ENCODE measurements at places on chromosomes 5 and 9.

GRCh38 chr5:61327760-61328753 is 4.0 kb upstream of the ZSWIM6 start:
- ATAC-seq: peak; percentile 43

GRCh38 chr5:170716396-170716795 is 67.1 kb upstream of the GABRP start:
- no peak for ATAC-seq

DNA sequence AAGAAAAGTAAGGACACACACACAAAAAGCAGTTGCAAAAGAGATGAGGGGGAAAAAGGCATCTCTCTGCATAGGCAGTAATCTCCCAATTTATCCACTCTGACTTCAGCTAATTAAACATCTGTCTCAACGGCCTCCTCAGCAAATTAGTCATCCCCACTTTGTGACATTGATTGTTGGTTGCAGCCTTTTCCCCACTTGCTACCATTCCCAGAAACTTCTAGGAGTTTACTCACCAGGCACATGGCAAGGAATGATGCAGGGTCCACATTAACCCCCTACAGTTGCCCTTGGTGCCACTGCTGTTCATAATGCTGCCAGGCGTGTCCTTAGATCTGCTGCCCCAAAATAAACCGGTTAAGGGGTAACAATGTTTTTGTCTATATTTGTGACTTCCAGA is 174.6 kb downstream of the MAPKAP1 start:
- ATAC-seq: no peak

- no peak for ATAC-seq
Observed at GRCh38 chr5:54514291-54514690, 3.3 kb upstream of the SNX18 start.

GRCh38 chr5:67033880-67034651 is 162.5 kb downstream of the CD180 start:
- no peak for ATAC-seq

GRCh38 chr9:137556069-137556838 is 4.6 kb downstream of the MRPL41 start:
- no peak for ATAC-seq

DNA sequence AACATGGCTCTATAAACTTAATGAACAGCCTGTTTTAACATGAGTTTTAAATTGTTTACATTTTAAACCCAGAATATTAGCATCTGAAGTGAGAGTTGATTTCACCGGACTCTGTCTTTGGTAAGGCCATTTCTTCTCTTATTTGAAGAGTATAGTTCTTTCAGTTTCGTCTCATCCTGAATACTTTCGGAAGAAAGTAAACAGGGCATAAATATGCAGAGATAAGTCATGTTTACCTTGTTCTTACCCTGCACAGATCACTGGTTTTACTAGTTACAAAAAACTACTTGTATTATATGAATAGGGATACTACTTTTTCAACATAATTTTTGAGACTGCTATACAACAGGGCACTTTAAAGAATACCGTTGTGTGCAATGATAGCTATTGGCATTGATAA is 656.3 kb upstream of the ZNF608 start:
- ATAC-seq: no peak
